ENCODE measurements at places on chromosomes 11 and 22. TPM values are rescaled to one million over a fixed set of nuclear protein-coding genes. Genes with fewer than 3 reads are reported as not detected.

- DNase-seq = no peak
These were observed 48.6 kb downstream of the CADM1 start for GRCh38 chr11:115455613-115456012.

Gene SNX15
- 27.6 TPM for total RNA-seq

Gene LDHAL6A
- not detected for total RNA-seq

Gene ACTN3
- total RNA-seq = 0.10 TPM

DNA sequence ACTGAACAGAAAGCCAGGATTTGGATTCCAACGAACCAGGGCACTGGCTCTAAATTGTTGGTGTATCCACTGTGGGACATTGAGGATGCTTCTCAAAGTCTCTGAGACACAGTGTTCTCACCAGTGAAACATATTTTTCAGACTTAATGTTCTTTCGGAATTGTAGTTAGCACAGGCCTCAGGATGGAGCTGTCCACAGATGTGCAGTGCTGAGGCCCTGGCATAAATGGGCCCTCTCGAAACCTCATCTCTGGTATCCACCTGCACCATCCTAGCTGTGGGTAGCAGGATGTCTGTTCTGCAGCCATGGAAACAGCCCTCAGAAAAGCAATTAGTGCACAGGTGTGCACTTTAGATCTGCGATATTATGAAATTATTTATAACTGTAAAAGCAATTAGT is 656.8 kb downstream of the TBC1D22A start:
- DNase-seq = peak; percentile 41

Measured in mesenteric fat pad (tissue), 1 donor.